Skin of body (tissue), 3 donors: ENCODE measurements at places on chromosomes 16 and 17. TPM values are rescaled to one million over a fixed set of nuclear protein-coding genes. Genes with fewer than 3 reads are reported as not detected.

The COIL gene
- 17.1 TPM for total RNA-seq

GRCh38 chr17:39223907-39224777, 1.6 kb downstream of the STAC2 start:
- DNase-seq = no peak

DNA sequence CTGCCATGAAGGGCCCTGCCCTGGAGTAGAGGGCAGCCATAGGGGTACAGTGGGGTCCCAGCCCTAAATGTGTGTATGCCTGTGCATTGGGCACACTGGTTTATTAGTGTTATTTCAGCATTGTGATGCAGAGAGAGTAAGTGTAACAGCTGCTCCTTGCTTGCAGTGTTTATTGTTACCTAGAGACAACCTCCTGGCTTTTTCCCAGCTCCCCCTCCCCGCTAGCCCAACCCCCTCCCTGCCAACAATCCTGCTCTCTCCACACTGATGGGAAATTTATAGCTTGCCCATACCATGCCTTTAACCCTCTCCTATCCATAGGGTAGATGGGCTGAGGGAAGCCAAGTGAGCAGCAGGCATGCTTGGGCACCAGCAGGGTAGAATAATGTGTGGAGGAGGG, 51.3 kb downstream of the NEUROD2 start:
- DNase-seq = no peak

The IRX3 gene
- total RNA-seq = 13.1 TPM

The C16orf46 gene
- 0.69 TPM for total RNA-seq

GRCh38 chr17:75645501-75645888, 12.3 kb downstream of the SMIM5 start:
- DNase-seq = no peak

- no peak for DNase-seq
Measured at GRCh38 chr17:8121681-8122421, 2.1 kb downstream of the HES7 start.

- no peak for DNase-seq
Measured at GRCh38 chr17:2885733-2886132, 89.5 kb downstream of the RAP1GAP2 start.

DNA sequence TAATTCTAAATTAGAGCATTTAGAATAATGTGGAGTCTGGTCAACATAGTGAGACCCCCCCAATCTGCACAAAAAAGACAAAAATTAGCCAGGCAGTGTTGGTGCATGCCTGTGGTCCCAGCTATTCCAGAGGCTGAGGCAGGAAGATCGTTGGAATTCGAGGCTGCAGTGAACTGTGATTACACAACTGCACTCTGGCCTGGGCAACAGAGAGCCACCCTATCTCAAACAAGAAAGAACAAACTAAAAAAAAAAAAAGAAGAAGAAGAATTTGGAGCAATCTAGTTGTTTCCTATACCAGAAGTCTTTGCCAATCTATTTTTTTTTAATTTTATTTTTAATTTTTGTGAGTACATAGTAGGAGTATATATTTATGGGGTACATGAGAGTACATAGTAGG, 6.0 kb downstream of the CETP start:
- no peak for DNase-seq

DNA sequence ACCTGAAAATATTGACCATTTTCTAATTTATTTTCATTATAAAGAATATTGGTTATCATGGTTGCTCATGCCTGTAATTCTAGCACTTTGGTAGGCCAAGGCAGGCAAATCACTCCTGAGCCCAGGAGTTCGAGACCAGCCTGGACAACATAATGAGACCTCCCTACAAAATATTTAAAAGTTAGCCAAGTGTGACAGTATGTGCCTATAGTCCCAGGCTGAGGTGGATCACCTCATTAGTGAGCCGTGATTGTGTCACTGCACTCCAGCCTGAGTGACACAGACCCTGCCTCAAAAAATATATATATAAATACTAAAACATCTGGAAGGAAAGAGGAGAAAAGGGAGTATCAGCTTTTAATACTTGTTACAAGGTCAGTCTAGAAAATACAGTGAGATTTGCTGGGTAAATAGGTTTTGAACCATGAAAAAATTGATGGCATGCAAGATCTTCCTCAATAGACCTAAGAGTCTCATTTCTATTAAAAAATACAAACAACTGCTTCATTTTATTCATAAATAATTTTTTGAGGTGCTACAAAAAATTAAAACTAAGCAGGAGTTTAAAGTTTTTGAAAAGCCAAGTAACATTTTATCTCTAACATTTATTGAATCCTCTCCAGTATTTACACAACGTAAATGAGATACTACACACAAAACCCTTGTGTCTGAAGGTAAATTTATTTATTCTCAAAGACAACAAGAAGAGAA, 47.7 kb downstream of the TUBD1 start:
- no peak for DNase-seq

DNA sequence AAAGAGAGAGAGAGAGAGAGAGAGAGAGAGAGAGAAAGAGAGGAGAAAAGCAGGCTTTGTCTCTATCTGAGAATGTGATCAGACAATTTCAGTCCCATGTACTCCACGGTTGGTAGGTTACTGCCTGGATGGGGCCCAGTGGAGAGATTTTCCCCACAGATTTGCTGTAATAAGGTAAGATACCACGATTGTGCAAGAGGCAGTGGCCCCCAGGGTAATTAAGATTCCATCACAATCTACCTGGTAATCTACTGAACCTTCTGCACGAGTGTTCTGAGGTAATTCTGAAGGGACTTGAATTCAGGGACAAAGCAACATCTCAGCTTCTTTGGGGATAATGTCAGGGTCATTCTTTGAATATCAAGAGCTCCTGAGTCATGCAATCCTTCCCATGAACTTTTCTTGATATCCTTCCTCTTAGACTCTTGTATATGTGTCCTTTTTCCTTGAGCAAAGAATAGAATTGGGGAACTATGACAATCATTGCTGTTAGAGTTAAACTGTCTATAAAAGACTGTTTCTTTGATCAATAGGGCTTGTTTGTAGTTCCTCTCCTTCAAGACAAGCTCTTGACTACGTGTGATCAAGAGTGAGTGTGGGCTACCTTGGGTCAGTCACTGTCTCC, 306.6 kb downstream of the MAF start:
- DNase-seq = no peak
